ENCODE measurements at places on chromosomes 2 and 18. TPM values are rescaled to one million over a fixed set of nuclear protein-coding genes. Genes with fewer than 3 reads are reported as not detected.

The SDC1 gene
- 0.93 TPM for total RNA-seq

The TLX2 gene
- 21.2 TPM for total RNA-seq

The TRAF3IP1 gene
- 10.3 TPM for total RNA-seq

The TMEM169 gene
- 166 TPM for total RNA-seq

The CRYBA2 gene
- 0.49 TPM for total RNA-seq

The CD8A gene
- 0.59 TPM for total RNA-seq

Data from glutamatergic neuron (in vitro differentiated cells).